Motor neuron (in vitro differentiated cells): ENCODE measurements at places on chromosomes 7 and 10. TPM values are rescaled to one million over a fixed set of nuclear protein-coding genes. Genes with fewer than 3 reads are reported as not detected.

- ATAC-seq = no peak
These were observed 4.6 kb downstream of the TBL2 start for GRCh38 chr7:73573791-73574190.

- ATAC-seq = no peak
These were observed 23.9 kb downstream of the KLF6 start for GRCh38 chr10:3761021-3761686.

- no peak for ATAC-seq
These were observed 104.1 kb downstream of the AUTS2 start for GRCh38 chr7:69702357-69702756.

GRCh38 chr10:128456271-128456670 is 330.0 kb upstream of the MKI67 start:
- ATAC-seq = no peak

GRCh38 chr7:8906396-8907075 is 473.1 kb downstream of the NXPH1 start:
- peak; percentile 41 for ATAC-seq

- ATAC-seq = no peak
These were observed 25.4 kb upstream of the TM9SF3 start for GRCh38 chr10:96612055-96612830.

DNA sequence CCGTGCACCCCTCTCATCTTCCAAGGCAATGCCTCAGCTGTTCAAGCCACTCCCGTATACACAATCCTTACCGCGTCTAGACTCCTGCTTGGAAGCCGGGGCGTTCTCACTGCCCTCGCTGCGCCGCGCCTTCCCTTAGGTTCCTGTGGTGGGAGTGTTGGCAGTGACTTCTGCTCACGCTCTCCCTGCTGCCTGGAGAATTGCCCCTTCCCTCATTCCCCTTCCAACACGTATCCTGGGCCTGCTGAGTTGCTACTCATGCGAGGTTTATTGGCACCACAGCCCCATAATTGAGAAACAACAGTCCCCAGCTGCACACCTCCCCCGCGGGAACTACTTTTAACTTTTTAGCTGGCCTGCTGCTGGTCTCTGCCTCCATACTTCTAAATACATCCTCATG is 31.9 kb downstream of the RBM17 start:
- ATAC-seq = no peak

DNA sequence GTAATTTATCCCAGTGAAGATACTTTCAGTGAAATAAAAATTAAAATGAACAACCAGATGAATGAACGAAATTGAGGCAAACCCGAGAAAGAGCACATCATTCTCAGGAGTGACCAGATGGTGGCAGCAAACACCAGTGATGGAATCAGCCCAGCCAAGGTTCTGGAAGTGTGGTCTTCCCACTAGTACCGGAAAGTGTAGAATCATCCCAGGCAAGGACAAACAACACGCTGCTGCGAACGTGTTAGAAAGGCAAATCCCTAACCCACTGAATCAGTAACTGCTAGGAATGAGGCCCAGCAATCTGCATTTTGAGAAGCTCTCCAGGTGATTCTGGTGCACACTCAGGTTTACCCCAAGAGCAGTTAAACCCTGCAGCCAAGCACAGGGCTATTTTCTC is 15.5 kb upstream of the SLC18A3 start:
- ATAC-seq = peak; percentile 91

DNA sequence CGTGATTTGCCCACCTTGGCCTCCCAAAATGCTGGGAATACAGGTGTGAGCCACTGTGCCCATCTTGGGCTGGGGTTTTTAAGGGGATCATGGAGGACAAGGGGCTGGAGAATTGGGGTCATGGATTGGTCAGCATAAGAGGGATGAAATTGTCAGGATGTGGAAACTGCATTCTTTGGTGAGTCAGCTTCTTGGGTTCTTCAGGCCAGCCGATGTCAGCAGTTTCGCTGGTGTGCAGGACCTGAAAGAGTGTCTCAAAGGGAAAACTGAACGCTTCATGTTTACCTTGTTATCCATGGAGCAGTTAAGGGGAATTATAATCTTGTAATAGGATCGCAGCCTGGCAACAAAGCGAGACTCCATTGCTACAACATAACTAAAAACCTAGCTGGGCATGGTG is 13.0 kb downstream of the GALNT17 start:
- no peak for ATAC-seq

- ATAC-seq = peak; percentile 48
These were observed 49.5 kb upstream of the ZNF32 start for GRCh38 chr10:43698156-43698555.

DNA sequence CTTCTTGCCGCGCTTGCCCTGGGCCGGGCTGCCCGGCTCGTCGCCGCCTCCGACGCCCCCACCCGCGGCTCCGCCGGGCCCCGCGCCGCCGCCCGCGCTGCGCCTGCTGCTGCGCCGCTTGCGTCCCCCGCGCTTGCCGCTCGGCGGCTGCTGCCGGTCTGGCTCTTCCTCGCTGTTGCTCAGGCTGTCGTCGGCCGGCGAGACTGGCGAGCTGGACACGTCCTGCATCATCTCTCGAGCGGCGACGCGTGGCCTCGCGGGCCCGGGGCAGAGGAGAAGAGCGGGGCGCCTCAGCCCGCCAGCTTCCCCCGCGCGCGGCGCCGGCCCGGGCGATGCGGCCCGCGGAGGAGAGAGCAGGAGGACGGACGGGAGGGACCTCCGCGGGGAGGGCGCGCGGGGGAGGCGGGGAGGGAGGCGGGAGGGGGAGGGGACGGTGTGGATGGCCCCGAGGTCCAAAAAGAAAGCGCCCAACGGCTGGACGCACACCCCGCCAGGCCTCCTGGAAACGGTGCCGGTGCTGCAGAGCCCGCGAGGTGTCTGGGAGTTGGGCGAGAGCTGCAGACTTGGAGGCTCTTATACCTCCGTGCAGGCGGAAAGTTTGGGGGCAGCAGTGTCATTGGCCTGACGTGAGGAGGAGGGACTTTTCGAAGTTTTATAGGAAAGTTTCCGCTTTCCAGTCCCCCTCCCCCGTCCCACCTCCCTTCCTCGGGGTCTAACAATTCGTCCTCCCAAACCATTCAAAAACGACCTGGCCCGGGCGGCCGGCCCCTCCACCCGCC is at the start of gene TWIST1:
Gene TWIST1 (minus strand): TSS at position 546 of the 779 bp plus-strand sequence. CDS start 315 bp downstream, at position 231.
- peak; percentile 69 for ATAC-seq

DNA sequence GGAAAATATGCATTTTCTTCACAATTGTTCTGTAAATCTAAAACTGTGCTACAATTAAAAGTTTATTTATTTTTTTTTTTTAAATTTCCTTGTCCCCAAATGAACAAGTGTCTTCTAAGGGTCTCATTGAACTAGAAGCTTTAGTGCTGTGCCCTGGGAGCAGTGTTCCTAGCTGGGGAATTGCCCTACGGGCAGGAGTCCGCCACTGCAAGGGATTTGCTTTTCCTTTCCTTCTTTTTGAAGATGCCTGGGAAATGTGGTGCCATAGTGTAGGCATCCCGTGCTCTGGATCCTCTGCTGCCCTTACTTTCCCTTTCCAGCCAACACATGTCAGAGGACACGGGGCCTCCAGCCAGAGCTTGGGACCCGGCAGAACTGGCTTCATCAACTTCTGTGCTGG is 177.1 kb upstream of the CTBP2 start:
- ATAC-seq = no peak

- ATAC-seq = no peak
These were observed 69.5 kb upstream of the ATRNL1 start for GRCh38 chr10:115023715-115024114.

GRCh38 chr10:32971536-32972091 is 13.6 kb upstream of the ITGB1 start:
- no peak for ATAC-seq

GRCh38 chr7:80984619-80985018 is 65.8 kb upstream of the SEMA3C start:
- ATAC-seq = no peak

GRCh38 chr7:141704112-141704511 is 2.1 kb upstream of the DENND11 start:
- ATAC-seq = no peak

DNA sequence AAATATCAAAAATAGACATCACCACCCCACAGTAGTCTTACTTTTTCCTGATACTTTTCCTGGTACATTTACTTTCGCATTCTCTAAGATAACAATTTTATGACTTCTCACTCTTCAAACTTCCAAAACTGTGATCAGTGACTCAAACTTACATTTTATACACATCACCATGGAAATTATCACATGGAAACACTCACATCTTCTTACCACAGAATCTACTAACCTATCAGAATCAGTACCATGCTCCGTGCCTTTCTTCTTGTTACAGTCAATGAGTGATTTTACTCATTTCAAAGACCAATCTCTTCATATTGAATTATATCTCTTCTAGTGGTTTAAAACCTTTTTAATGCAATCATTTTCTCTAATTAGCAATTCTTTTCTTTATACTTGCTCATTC is 120.3 kb downstream of the PTEN start:
- no peak for ATAC-seq

GRCh38 chr7:19558527-19558926 is 150.3 kb downstream of the POLR1F start:
- ATAC-seq = no peak

DNA sequence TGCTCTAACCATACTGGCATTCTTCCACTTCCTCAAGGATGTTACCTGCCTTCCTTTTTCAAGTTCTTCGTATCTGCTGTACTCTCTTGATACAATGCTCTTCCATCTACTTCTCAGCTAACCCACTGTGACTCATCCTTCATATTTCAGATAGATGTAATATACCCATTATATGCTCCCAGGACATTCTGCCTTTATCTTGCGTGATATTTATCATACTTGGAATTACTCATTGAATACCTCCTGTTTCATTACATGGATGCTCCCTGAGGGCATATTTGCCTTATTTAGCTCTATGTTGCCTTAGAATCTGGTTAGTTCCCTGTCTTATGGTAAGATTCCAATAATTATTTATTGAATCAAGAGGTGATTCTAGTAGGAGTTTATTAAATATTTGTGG is 706.4 kb downstream of the SORCS3 start:
- no peak for ATAC-seq

DNA sequence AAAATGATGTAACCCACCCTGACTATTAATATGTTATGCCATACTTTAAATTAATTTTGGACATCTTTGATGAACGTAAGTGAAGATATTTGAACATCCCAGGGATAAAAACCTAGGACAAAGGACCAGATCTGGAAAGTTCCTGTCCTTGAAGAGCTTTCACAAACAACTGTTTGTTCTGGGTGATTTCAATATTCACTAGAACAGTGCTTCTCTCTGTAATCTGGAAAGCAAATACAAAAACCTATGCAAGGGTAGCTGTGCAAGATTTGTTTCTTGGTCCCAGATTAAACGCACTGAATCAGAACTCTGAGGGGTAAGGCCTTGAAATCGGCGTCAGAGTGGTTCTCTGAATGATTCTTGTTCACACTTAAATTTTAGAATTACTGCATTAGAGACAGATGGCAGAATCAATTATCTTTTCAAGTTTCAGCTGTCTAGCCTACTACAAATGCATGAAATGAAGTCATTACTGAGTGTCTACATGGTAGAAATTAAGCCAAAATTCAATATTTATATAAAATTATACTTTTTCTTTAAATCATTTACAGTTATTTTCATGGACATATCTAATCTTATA is 69.6 kb upstream of the CSTF2T start:
- no peak for ATAC-seq

The OPALIN gene
- total RNA-seq = 0.13 and 0.31 TPM in 2 replicates

The CNPY1 gene
- not detected in 2 replicates for total RNA-seq

The TLX1 gene
- 0.05 and 0.19 TPM in 2 replicates for total RNA-seq

The NEUROD6 gene
- 0.38 and 0.44 TPM in 2 replicates for total RNA-seq

The ACTL6B gene
- 45.8 and 49.0 TPM in 2 replicates for total RNA-seq

The TUBB8 gene
- 2.8 and 3.0 TPM in 2 replicates for total RNA-seq

The ASAH2 gene
- 5.2 TPM in 2 replicates for total RNA-seq

The C10orf62 gene
- total RNA-seq = 0.31 and 1.7 TPM in 2 replicates

The HTRA1 gene
- 176 and 186 TPM in 2 replicates for total RNA-seq

The ALDH18A1 gene
- total RNA-seq = 45.0 and 45.1 TPM in 2 replicates

The CPVL gene
- total RNA-seq = 4.7 and 5.2 TPM in 2 replicates

The RALA gene
- 14.8 and 15.0 TPM in 2 replicates for total RNA-seq

The TMEM130 gene
- total RNA-seq = 11.8 and 15.8 TPM in 2 replicates

The GTF2IRD2 gene
- total RNA-seq = 8.4 and 10.4 TPM in 2 replicates

The PSPH gene
- 25.8 and 26.1 TPM in 2 replicates for total RNA-seq
